Germinal center (tissue), 1 donor: ENCODE measurements at places on chromosomes 11 and 22.

DNA sequence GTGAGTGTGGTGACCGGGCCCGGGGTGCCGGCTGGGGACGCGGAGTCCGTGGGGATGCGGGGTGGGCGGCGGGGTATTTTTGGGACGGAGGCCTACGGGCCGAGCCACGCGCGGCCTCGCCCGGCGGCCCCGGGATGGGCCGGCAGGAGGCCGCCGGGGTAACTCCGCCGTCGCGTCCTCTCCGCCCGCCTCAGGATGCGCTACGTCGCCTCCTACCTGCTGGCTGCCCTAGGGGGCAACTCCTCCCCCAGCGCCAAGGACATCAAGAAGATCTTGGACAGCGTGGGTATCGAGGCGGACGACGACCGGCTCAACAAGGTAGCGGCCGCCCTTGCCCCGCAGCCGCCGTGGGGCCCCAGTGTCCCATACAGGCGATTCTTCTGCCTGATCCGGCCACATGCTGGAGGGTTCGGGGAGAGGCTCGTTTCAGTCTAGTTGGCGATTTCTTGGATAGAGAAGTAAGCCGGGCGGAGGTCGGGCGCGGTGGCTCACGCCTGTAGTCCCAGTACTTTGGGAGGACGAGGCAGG lies 337 bp downstream of the RPLP2 start:
- no peak for DNase-seq

DNA sequence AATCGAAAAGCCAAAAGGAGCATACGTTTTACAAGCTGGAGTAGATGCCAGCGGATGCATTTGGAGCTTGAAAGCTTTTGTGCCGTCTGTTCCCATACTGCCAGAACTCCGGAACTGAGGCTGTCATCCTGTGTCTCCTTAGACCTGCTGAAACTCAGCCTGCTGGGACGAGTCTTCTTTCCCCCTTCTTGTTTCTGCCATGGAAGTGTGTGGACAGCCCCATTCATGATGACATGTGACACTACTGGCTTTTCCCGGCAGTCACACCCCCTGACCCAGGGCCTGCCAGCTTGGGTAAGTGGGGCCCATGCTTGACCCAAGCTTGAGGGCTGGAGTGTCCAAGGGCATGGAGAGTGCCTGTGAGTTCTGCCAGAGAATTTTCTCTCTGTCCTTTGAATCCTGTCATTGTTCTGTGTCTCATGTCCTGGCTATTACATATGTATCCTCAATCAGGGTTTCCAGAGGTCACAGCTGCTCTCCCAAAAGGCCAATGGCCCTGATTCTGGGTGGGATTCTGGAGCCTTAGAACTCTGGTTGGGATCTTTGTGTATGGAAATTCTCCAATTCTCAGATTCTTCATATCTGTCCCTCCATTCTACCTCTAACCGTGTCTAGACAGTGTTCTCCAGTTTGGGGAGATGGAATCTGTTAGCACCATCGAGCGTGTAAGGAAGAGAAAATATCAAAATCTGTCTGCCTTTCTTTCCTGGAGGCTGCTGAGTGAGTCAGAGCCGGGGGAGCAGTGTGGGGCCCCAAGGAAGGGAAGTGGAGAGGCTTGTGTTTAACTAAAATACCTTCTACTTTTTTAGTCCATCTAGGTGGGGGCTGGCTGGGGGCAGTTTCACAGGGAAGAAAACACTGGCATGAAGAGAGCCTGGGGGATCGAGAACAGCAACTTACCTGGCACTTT lies 73.2 kb downstream of the KIAA1671 start:
- DNase-seq: no peak

GRCh38 chr22:23708270-23708669 lies 17.5 kb downstream of the RGL4 start:
- DNase-seq: no peak

- DNase-seq: no peak
These were observed 324.1 kb downstream of the C11orf87 start for GRCh38 chr11:109745996-109746625.

GRCh38 chr11:109374441-109374840 lies 47.5 kb upstream of the C11orf87 start:
- DNase-seq: no peak

DNA sequence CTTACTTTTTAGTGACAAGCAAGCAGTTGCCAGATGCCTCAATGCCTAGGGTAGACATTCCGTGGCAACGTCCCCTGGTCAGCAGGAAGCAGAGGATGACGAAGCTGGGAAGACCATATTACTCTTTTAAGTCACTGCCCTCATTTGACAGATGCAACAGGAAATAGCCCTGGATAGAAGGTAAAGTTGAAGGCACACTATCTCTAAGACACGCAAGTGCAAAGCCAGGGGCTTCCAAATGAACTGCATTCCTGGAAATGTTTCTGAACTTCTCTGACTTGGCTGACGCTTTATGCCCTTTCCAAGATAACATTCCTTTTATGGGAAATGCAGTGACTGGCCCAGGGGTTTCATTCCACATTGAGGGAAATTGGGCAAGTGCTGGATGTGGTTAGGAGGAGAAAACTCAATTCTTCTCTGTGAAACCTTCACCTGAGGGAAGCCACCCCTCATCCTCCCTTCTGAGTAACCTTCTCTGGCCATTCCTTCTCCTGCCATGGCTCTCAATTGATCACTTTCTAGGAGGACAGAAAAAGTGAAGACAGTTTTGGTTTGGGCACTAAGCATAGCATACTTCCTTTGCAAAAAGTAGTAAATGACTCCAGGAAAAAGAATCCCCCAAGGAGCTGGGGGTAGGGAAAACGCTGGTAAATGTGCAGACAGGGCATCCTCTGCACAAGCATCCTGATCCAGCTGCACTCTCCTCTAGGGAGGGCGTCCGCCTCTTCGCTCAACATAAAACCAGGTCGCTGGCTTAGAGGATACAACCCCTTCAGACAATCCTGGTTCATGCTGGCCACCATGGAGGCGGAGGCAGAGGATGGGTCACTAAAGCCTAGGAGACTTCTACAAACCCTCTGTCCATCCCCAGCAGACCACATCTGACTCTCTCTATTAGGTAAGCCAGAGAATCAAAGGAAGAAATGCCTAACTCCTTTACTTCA lies 14.5 kb downstream of the PCSK7 start:
- DNase-seq: no peak

GRCh38 chr11:61532134-61533038 lies 23.8 kb downstream of the LRRC10B start:
- peak; percentile 73 for DNase-seq

GRCh38 chr11:119446434-119446833 lies 23.5 kb upstream of the THY1 start:
- DNase-seq: no peak

DNA sequence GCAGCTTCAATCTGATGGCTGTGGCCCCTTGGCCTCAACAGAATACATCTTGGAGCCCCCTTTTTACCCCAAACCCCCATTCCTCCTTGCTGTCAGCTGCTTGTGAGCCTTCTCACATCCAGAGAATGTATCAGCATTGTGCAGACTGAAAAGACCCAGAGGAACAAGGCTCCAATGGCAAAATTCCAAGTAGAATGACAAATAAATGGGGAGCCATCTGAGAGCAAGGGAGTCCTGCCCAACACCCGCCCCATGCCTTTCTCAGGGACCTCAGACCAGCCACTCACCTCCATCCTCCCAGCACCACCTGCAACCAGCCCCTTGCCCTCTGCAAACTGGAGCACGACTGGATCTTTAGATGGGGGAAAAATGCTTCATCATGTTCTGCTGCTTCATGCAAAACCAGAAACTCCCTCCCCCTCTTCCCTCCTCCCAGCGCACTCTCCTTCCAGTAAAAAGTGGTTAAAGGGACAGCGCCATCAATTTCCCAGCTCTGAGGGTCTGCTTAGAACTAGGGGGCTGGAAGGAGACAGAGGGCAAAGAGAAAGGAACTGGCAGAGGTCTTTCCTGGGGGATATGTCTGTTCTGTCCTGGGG lies 2.2 kb upstream of the NEFH start:
- no peak for DNase-seq

- DNase-seq: no peak
These were observed 172.9 kb upstream of the DDI1 start for GRCh38 chr11:103863497-103863896.

GRCh38 chr11:107827041-107827440 lies 31.5 kb downstream of the SLC35F2 start:
- DNase-seq: no peak

DNA sequence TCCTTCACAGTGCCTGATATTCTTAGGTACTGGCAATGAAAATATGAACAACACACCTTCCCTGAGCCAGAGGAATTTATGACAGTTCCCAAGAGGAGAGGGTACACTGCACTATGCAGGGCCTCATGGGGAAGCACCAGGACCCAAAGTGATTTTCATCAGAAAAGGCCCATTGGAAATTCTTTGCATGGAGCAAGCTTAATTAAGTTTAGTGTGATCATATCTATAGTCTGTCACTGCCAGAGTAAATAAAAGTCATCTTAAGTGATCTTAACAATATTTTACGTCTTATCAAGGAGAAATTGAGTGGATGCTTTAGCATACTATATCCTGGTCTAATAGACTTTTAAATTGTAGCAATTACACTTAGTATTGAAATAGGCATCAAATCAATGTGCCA lies 86.5 kb downstream of the ACER3 start:
- DNase-seq: no peak

DNA sequence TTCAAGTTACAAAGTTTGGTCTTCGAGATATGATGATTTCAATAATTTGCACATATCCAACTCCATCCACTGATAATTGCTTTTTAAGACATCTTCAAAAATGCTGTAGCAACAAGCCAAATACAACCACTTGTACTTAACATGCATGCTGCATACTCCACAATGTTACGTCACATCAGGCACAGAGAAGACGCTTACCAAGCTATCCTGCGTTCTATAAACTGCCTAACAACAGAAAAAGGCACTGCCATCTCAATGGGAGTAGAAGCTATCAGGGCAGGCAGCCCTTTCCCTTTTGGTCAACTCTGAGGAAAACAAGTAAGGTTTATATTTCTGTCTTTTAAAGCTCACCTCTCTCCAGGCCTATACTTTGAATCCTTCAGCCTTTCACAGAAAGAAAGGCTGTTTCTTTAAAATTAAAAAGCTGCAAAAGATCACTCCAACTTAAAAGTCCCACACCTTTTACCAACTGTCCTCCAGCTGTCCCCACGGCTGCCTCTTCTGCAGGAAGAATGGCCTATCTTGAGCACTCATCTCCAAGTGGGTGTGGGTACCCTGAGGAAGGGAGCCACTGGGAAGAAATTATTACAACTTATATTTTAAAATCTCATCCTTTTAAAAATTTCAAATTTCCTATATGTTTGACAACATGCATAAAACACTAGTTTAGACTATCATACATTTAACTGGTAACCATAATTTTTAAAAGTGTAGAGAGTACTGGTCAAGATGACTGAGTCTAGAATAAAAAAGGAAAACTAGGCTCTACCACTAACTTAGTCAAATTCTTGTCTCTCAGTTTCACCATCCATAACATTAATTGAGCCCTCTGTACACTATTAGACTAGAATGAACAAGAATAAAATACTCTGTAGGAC lies 14.5 kb downstream of the PHF21A start:
- DNase-seq: no peak

GRCh38 chr11:130606781-130607511 lies 158.5 kb downstream of the ADAMTS15 start:
- no peak for DNase-seq
